ENCODE measurements at places on chromosomes 11 and 22.

- no peak for DNase-seq
Measured at GRCh38 chr22:46761539-46762237, 762 bp upstream of the TBC1D22A start.

DNA sequence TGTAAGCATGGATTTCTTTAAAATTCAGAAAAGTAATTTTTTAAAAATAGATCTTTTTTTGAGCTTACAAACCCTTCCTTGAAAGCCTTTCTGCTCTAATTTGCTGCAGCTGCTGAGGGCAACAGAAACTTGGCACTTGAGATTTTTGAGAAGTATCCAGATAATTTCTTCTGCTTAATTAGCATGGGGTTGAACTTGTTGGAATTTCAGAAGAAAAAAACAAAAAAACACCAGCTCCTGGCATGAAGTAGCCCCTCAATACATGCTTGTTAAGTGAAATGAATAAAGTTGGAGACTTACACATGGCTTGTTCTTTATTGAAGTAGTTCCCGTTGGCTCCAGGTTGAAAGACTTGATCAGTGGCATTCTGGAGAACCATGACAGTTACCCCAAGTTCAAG is 331.4 kb upstream of the RAG2 start:
- DNase-seq = no peak

DNA sequence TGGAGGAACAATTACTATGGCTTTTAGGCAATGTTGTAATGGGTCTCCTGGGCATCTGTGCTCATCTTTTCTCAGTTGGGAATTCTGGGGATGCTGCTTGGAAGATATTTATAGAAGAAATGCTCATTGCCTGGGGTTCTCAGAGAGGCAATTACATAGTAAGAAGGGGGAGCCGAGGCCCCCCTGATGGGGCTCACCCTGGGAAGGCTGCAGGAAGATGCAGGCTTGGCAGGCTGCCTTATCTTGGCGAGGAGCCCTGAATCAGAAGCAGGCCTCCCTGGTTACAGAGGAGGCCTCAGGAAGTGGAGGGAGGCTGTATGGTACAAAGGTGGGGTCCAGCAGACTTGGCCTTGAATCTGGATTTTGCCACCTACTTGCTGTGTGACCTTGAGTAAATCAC is 60.6 kb upstream of the CRYBB3 start:
- no peak for DNase-seq

DNA sequence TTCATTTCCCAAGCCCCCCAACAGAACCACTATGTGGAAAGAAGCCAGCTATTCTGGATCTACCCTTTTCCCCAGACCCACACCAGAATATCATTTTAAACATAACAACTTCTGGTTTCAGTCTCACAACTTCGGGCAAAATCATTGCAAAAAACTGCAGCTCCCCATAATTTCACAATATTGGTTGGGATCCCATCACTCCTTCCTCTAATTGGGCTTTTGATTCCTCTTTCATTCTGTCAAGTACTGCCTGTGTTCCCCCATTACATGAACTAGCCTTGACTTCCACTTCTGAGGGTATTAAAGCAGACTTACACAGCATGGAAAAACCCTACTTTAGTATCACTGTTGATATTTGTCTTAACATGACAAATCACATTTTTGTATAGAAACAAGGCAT is 4.1 kb upstream of the APOL3 start:
- no peak for DNase-seq

DNA sequence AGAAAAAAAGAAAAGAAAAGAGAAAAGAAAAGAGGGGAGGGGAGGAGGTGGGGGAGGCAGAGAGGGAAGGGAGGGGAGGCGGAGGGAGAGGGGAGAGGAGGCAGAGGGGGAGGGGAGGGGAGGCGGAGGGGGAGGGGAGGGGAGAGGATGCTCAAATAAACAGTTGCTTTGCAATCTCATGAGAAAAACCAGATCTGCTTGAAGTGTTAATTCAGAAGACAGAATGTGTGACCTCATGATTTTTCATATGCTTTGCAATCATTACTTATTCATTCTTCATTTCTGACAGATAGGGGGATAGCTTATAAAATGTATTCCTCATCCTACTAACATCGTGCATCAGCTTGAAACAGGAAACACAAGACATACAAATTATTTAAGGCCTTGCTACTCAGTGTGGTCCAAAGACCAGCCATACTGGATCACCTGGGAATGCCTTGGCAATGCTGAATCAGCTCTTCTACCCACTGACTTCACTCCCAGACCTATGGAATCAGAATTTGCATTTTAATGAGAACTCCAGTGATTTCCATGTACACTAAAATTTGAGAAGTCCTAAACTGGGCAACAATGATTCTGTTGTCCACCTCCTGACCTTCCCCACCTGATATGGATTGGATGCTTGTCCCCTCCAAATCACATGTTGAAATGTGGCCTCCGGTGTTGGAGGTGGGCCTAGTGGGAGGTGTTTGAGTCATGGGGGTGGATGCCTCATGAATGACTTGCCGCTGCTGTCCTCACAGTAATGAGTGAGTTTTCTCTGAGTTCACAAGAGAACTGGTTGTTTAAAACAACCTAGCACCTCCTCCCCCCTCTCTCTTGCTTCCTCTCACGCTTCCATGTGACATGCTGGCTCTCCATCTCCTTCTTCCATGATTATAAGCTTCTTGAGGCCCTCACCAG is 69.2 kb downstream of the CCDC34 start:
- no peak for DNase-seq

DNA sequence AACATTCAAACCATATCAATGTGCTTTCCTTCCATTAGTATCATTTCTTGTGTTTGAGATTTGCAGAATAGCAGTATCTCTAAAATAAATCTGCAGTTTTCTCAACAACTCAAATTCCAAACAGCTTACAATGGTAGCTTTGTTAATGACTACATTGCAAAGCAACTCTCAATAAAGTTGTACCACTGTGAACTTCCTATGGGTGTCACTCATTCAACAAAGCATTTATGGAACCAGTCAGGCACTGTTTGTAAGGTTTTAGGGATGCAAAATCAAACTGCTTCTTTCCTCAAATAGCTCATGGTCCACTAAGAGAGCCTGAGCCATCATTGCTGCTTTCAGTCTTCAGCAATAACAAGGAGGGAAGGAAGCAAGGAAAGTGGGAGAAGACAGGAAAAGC is 91.0 kb downstream of the CCDC83 start:
- DNase-seq = no peak

DNA sequence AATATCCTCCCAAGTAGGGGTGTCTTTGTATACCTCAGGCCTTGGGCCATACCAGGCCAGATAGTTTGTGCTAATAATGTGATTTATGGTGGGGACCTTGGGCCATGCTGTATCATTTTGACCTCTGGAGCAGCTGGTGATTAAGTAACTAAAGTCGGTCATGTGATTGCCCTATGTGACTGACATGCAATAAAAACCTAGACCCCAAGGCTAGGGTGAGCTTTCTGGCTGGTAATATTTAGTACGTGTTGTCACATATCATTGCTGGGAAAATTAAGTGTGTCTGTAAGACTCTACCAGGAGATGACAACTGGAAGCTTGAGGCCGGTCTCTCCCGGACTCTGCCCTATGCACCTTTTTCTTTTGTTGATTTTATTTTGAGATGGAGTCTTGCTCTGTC is 12.6 kb upstream of the TFIP11 start:
- no peak for DNase-seq

GRCh38 chr11:70141486-70142220 is 61.4 kb upstream of the FADD start:
- DNase-seq = no peak

DNA sequence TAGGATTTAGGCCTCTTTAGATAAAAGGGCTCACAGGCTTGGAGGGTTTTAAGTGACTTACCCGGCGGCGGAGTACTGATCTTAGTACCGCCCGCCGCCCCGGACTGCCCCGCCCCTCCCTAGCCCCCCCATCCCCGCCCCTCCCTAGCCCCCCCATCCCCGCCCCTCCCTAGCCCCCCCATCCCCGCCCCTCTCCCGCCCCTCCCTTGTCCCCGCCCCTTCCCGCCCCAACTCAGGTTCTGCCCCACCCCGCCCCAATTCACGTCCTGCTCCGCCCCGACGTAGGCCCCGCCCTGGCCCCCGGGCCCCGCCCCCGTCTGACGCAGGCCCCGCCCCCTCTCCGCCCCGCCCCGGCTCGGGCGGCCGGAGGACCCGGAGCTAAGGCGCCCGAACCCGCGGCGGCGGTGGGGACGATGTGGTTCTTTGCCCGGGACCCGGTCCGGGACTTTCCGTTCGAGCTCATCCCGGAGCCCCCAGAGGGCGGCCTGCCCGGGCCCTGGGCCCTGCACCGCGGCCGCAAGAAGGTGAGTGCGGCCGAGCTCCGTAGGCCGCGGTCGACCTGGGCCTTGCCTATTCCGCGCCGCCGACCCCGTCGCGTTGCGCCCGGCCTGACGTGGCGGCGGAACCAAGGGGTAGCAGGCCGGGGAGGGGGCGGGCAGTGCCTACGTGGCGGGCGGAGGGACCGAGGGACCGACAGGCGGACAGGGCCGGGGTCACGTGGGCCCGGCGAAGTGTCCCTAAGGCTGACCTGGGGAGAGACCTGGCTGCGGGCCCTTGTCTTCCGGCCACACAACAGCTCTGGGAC is at the start of gene SCYL1:
SCYL1 (plus strand) TSS at position 343 of the 805 bp plus-strand sequence; CDS start at position 414, 71 bp downstream.
- DNase-seq = peak; percentile 72

DNA sequence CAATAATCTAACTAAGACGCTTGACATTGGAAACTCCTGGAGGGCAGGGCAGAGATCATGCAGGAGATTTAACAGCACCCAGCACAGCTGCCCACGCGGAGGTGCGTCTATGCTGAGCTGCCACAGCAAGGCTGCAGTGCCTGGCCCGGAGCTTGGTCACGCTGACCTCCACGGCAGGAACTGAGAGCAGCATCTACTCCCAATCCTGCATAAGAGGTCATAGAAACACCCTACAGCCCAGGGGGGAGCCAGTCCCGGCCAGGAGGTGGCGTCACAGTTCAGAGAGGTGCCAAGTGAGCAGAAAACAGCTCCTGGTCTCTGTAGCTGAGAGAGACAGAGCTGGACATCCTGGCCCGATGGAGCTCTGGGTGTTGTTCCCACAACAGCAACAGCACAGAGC is 121.1 kb upstream of the TMEM45B start:
- no peak for DNase-seq

- DNase-seq = peak; percentile 60
Measured at GRCh38 chr11:68297812-68298658, 14.4 kb upstream of the LRP5 start.

- no peak for DNase-seq
Measured at GRCh38 chr11:44977493-44977984, 26.9 kb upstream of the TP53I11 start.

- no peak for DNase-seq
Measured at GRCh38 chr11:25596701-25597100, 735.2 kb upstream of the ANO3 start.

GRCh38 chr11:104650234-104650633 is 248.0 kb downstream of the CASP12 start:
- DNase-seq = no peak

- peak; percentile 29 for DNase-seq
Measured at GRCh38 chr11:47216121-47216798, 1.5 kb downstream of the DDB2 start.

Measured in stimulated activated CD4-positive, alpha-beta T cell treated with anti-CD3 and anti-CD28 coated beads, Interleukin-1b, Interleukin-23, amount 100 ng/mL, for 1 hour (primary cell).